ENCODE measurements at places on chromosomes 7 and 10.
A peak's percentile ranks its signal among the peaks of the same experiment; 100 is the strongest.

DNA sequence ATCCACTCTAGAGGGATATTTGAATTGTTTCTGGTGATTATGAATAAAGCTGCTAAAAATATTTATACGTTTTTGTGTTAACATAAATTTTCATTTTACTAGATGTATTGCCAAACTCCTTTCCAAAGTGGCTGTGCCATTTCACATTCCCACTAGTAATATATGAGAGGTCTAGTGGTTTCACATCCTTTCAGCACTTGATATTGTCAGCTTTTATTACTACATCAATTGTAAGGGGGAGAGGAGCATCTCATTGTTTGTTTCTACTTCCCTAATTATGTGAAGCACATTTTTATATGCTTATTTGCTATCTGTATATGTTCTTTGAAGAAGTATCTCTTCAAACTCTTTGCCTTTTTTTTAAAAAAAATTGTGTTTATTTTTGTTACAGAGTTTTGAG is 184.5 kb downstream of the ADK start:
- DNase-seq, result no peak

GRCh38 chr7:107345898-107346297 is 124.0 kb upstream of the GPR22 start:
- DNase-seq, result no peak

GRCh38 chr7:44666566-44666965 is 60.1 kb downstream of the OGDH start:
- DNase-seq, result no peak

GRCh38 chr10:36888925-36889573 is 236.3 kb upstream of the ANKRD30A start:
- DNase-seq, result no peak

DNA sequence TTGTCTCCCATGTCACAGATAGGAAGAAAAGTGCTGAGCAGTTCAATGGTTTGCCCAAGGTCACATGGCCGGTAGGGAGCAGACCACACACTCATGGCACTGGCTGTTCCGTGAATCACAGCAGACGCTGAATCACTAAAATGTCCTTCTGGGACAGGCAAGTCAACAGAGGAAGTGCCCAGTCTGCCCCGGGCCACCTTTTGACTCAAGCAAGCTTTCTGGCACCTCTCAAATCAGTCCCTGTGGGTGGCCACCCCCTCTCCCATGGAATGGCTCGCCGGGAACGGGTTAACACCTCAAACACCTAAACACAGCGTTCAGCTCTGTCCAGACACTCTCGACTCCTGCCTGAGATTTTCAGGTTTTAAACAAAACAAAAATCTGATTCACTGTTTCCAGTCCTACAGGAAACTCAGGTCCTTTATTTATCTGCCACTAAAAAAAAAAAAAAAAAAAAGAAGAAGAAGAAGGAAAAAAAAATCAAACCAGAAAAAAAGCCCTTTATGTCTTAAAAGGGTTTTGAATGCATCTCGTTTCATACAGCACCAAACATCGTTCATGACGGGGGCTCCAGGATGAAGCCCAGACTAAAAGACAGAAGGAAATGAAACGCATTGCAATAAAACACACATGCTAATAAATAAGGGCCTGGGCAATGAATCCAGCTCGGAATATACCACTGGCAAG is 15.5 kb downstream of the CARD11 start:
- DNase-seq, result no peak

DNA sequence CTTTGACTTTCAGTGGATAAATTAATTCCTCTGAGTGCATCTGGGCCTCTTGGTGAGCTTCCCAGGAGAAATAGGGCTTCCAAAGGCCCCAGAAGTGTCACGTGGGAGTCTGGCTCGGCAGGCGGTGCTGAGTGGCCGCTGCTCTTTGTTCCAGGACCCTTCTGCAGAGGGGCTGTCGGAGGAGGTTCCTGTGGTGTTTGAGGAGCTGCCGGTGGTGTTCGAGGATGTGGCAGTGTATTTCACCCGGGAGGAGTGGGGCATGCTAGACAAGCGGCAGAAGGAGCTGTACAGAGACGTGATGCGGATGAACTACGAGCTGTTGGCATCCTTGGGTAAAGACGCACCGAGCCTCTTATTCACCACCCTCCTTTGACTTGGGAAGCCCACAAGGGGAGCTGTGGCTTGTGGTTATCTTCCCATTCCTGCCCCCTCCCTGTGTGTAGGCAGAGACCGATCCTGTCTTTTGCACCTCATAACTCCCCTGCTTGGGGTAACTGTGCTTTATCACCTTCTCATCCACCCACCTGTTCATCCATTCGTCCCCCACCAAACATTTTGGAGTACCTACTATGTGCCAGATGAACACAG is 11.9 kb downstream of the ZNF862 start:
- no peak for DNase-seq

- no peak for DNase-seq
Observed at GRCh38 chr10:72333112-72334015, 21.4 kb downstream of the DNAJB12 start.

- DNase-seq, result no peak
Observed at GRCh38 chr7:22355620-22356009, 1.3 kb downstream of the RAPGEF5 start.

DNA sequence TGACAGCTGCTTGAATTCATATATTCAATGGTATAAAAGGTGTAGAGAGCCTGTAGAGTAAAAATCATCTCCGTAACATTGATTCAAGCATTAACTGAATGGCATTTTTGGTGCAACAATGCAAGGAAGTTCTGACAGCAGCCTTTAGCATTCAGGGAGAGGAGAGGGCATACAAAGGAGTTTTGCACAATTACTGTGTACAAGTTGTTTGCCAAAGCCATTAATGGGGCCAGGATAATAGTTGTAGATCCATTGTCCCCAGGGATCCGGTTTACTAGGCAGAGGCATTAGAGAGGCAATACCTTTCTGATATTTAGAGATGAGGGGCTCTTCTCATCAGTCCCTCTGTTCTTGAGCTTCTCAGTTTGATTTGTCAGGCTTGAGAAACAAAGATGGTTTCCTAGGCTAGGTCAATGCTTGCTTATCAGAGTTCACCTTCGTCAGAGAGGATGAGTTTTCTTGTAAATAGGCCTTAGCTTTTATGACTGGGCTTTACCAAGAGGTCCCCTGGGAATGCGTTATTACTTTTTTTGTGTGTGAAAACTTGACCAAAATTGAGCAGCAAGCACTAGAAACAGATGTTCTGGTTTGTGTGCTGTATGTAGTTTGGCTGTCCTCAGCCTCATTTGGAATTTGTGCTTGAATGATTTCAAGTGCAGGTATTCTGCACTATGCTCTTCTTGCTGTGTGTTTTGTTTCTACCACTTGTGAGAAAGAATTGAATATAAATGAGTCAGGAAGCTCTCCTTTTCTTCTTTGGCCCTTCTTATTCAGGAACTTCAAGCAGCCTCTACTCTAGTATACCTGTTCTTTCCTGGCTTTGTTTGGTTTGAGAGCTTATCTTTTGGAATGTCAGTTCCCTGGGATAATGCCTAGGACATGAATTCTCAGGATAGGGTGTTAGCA is 32.0 kb downstream of the SND1 start:
- peak; percentile 82 for DNase-seq

- no peak for DNase-seq
Observed at GRCh38 chr10:132848951-132849545, 63.1 kb upstream of the NKX6-2 start.

DNA sequence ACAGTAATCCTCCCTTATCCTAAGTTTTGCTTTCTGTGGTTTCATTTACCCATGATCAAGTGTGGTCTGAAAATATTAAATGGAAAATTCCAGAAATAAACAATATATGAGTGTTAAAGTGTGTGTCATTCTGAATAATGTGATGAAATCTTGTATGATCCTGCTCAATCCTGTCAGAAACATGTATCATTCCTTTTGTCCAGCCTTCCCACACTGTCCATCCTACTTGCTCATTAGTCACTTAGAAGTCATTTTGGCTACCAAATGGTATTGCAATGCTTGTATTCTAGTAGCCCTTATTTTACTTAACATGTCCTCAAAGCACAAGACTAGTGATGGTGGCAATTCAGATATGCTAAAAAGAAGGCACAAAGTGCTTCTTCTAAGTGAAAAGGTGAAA is 1211.2 kb upstream of the SORCS1 start:
- no peak for DNase-seq

DNA sequence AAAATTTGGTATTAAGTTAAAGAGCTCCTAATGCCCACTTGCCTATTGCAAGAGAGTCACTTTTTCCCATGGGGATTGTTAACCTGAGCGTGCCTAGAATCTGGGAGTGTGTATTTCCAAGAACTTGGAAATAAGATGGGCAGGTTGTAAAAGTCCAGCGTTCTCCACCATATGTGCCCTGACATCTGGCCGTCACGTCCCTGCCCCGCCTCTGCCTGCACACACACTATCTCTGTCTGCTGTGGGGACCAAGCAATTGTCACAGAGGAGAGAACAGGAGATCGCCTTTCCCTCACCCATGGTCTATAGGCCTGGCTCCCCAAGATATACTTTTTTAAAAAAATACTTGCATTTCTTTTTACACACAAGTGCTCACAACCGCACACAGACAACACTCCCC is 396.5 kb upstream of the PFKP start:
- DNase-seq, result no peak

DNA sequence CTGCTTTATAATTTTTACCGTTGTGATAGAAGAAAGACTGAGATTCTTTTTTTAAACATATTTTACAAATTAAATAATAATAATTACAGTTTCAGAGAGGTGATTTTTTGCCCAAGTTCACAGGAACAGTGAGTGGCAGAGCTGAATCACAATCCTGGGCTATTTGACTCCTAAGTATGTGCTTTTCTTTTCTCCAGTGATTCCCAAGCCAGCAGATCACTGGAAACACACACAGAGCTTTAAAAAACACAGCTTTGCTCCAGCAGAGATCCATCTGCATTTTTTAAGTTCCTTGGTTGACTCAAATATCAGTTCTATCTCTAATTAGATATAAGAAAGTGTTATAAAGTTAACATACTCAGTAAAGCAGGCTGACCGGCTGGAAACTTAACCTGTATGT is 69.0 kb downstream of the AHR start:
- DNase-seq, result no peak

DNA sequence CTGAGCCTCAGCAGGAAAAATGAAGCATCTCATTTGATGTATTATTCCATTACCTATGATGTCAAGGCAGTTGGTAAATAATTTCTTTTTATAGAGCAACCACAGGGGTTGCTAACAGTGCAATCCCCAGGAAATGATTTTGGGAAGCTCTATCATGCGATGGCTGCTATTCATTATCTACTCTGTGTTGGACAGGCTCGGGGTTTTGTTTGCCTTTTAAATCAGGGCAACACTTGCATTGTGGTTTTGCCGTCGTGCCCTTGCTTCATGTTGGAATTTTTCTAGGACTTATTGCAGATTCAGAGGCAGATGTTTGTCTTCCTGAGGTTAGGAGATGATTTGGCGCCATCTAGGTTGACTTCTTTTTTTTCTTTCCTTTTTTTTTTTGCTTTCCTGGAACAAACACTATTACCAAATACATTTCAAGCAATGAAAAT is 128.4 kb downstream of the BICC1 start:
- no peak for DNase-seq

DNA sequence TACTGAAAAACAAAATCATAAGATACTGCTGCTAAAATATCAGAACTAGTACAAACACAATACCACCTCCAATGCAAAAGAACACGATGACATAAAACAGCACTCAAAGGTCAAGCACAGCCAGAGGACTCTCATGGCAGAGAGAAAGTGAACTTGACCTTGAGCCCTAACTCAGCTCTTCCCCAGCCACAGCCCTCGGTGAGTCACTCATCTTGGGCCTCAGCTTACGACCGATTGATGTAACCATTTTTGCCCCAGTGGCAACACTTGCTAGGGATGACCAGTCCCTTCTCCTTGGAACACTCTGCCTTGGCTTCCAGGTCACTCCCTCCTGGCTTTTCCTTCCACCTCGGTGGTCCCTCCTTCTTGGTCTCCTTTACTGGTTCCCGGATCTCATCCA is 77.8 kb downstream of the JAZF1 start:
- no peak for DNase-seq

DNA sequence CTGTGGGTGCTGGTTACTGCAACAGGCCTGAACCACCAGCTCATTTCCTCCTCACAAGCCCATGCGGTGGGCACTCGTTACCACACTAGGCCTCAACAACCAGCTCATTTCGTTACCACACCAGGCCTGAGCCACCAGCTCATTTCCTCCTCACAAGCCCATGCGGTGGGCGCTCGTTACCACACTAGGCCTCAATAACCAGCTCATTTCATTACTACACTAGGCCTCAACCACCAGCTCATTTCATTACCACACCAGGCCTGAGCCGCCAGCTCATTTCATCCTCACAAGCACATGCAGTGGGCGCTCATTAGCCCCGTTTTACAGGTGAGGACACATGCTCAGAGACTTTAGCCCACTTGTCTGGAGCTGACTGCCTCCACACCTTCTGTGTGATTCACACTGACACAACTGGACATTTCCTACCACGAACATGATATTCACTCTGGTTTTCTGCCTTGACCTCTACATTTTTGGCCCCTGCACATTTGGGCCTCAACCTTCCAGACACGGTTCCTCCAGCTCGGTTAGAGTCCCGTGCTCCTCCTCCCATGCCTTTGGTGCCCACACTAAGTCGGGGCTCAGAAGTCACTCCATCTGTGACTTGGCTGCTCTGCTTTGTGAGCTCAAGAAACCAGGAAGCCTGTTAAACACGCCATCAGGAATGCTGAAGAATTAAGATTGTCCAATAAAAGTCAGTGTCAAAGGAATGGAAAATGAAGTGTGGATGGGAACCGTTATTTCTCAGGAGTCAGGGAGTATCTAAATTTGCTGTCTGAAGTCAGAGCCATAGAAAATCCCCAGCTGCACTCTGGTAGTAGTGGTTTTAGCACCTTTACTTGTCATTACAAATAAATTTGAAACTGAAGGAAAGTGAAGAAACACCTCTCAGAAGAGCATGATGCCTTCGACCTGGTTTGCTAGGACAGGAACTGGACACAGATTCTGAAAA is 55.8 kb upstream of the LANCL2 start:
- DNase-seq, result no peak

DNA sequence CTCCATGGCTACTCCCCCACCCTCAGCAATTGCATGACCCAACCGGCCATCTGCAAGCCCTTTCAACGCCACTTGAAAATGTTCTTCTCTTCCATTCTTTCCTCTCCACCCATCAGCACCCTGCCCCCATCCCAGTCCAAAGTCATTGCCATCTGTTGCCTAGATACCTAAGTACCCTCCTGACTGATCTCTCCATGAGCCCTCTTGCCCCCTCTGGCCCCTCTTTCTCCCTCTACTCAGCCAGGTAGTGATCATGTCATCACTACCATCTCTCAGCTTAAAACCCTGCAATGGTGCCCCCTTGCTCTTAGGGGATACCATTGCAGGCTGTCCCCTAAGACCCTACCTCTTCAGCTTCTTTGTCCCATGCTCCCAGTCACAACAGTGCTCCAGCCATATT is 30.5 kb upstream of the BTRC start:
- DNase-seq, result no peak

- DNase-seq, result no peak
Observed at GRCh38 chr10:122464586-122464985, 3.2 kb downstream of the HTRA1 start.
